NCI-H1092 (cell line): ENCODE measurements at places on chromosomes 11 and 22.

DNA sequence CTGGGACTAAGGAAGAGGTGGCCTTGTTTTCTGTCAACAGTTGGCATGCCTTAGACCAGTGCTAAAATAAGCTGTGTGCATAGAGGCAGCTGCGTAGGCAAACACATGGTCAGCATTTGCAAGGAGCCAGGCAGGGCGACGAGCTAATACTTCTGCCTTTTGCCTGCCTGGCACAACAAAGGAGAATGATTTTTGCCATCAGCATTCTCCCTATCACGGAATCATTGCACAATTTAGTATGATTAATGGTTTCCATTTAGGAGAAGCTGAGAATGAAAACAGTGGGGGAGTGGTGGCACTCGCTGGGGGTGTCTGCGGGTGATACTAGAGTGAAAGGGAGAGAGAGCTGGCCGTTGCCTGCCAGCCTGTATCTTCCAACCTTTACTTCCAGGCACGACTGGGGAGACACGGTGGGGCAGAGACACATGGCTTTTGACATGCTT lies 336.0 kb downstream of the CADM1 start:
- DNase-seq: no peak

DNA sequence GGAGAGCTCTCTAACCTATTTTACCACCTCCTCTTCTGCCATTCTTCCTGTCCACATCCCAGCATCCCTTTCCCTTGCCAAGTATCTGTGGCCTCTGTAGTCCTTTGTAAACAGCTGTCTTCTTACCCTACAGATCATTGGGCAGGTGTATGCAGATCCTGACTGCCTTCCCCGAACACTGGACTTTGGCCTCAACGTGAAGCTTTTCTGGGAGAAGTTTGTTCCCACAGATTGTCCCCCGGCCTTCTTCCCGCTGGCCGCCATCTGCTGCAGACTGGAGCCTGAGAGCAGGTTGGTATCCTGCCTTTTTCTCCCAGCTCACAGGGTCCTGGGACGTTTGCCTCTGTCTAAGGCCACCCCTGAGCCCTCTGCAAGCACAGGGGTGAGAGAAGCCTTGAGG lies 17.3 kb downstream of the PIK3IP1 start:
- no peak for DNase-seq

- DNase-seq: no peak
Observed at GRCh38 chr11:134779179-134779578, 367.1 kb upstream of the B3GAT1 start.

GRCh38 chr11:18071098-18071705 lies 25.1 kb upstream of the TPH1 start:
- DNase-seq: peak; percentile 57

- no peak for DNase-seq
Observed at GRCh38 chr11:121029153-121029552, 5.3 kb downstream of the TBCEL start.

GRCh38 chr22:30325724-30326254 lies 952 bp downstream of the TBC1D10A start:
- no peak for DNase-seq

DNA sequence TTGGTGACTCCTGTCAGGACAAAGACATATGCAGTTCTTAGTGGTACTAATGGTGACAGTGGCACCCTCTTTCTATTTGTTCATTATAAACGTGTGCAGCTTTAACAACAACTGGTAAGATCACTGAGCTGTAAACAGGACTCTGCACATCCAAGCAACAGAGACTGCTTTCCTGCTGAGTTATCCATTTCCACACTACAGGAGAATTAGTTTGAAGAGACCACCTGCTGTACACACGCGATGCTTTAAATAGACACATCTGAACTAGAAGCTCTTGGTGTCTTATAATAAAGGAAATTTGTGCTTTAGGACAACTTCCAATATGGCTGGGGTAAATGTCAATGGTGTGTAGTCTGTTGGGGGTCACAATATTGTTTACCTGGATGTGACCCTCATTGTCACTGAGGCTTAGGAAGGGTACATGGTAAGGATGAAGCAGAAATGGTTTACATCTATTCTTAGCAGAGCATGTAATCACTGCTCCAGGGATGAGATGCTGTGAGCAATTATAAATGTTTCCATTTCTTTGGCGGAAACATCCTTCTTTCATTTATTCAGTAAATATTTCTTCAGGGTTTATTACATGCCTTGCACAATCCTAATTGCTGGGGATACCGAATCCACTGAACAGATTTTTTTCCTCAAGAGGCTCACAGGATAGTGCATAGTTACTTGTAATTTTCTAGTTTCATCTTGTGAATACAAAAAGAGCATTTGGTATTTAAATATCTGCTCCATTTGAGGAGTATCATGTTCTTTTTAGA lies 354.0 kb upstream of the CCDC90B start:
- no peak for DNase-seq

GRCh38 chr22:49284931-49285330 lies 542.7 kb downstream of the BRD1 start:
- no peak for DNase-seq

- DNase-seq: no peak
Observed at GRCh38 chr11:124611064-124611463, at the start of gene PANX3. TSS of gene PANX3 (plus strand) at chr11:124611428. CDS start at chr11:124611557, 129 bp downstream.

GRCh38 chr11:115784796-115785521 lies 280.7 kb upstream of the CADM1 start:
- peak; percentile 89 for DNase-seq

DNA sequence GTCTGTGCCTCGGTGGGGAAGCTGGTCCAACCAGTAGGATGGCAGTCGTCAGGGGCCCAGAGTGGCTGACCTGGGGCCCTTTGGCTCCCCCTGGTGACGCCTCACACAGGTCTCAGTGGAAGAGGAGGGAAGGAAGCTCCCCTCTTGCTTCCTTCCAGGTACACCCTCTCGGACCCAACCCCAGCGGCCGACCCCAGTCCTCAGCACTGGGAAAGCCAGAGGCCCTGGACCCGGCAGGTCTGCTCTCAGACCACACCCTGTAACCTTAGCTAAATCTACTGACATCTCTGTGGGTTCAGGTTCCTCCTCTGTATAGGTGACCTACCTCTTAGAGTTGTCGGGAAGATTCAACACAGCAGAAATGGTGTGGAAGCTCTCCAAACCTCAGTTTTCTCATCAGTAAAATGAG lies 3.4 kb upstream of the SCUBE1 start:
- DNase-seq: peak; percentile 0

DNA sequence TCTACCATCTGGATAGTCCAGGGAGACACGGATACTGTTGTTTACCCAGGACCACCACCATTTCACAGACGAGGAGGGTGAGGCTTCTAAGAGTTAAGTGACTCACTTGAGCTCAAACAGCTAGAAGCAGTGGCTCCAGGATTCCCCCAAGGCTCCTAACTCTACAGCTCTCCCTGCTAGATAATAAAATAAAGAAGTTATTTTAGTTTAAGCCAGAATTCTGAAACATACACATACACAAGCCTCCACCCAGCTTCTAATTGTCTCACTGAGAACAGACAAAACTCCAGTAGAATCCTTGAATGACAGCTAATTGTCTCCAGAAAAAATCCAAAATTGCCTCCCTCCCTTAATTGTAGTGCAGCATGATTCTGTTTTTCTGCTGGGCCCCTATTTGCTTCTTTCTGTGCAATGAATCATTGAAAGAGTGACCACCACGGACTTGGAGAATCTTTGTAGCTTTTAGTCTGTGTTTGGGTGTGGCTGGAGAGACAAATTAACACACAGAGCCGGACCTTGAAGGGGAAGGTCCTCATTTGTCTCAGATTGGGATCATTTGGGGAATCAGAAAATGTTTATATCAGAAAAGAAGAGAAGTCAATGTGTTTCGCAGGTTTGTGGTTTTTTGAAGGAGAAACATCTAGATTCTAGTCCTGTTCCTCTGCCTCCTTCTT lies 64.9 kb downstream of the COMMD9 start:
- no peak for DNase-seq

GRCh38 chr11:36077886-36078685 lies 134.2 kb downstream of the LDLRAD3 start:
- no peak for DNase-seq

- DNase-seq: no peak
Observed at GRCh38 chr22:45246060-45246985, 5.6 kb upstream of the KIAA0930 start.

DNA sequence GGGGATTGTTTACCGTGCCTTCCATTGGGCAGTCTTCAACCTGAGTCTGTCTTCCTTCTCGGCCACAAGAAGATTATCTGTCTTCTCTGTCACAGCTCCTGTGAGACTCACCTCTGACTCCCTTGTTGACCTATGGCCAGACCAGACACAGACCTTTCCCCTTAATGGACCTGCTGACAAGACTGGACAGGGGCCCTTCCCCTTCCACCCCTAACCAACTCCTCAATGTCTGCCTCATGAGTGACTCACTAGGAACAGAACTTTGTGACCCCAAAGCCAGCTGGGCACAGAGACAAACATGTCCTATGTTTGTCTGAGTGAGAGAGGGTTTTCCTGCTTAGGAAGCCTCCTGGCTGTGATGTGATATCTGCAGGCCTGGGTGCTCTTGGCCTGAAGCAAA lies 405.0 kb downstream of the BRD1 start:
- no peak for DNase-seq

- DNase-seq: no peak
Observed at GRCh38 chr11:72039856-72040401, 40.4 kb downstream of the NUMA1 start.

GRCh38 chr22:43343262-43343669 lies at the start of gene SCUBE1:
TSS of gene SCUBE1 (minus strand) at chr22:43343372. CDS start at chr22:43343261, 111 bp downstream.
- DNase-seq: peak; percentile 21
